ENCODE measurements at places on chromosomes 11 and 22. TPM values are rescaled to one million over a fixed set of nuclear protein-coding genes. Genes with fewer than 3 reads are reported as not detected.

The CYTH4 gene
- 0.69 TPM for total RNA-seq

The WNT11 gene
- total RNA-seq: 0.88 TPM

The CARNS1 gene
- total RNA-seq: 0.18 TPM

The LMNTD2 gene
- 2.1 TPM for total RNA-seq

The ST14 gene
- total RNA-seq: 0.09 TPM

The MMP27 gene
- not detected for total RNA-seq

The MS4A1 gene
- total RNA-seq: not detected

The TENM4 gene
- total RNA-seq: 0.12 TPM

The FAM181B gene
- total RNA-seq: 0.05 TPM

The MYO18B gene
- total RNA-seq: 0.02 TPM

The C11orf16 gene
- total RNA-seq: not detected

The PTPRCAP gene
- total RNA-seq: 0.30 TPM
